Activated CD4-positive, alpha-beta memory T cell treated with anti-CD3 and anti-CD28 coated beads, Interleukin-2, amount 10 ng/mL, durations not matched to agents 7 days and 5 days (primary cell): ENCODE measurements at places on chromosomes 6 and 20.

GRCh38 chr6:39225543-39225942, 3.7 kb downstream of the KCNK5 start:
- no peak for DNase-seq

DNA sequence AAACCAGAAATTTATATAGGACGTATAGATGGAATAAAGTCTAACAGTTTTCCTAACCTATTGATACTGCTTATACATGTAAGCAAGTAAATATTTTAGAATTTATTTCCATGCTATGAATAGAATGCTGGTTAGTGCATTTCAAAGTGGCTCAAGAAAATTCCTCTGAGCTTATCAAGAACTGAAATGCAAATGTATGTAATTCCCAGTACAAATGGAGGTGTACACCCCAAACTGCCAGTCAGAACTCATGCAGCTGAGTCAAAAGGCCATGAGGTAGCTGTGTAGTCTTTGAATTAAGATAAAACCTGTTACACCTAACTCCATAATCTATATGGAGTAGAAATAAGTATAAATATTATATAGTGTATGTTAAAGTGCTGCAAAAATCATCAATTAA, 232.2 kb upstream of the KCNQ5 start:
- DNase-seq: no peak

GRCh38 chr6:107740496-107741190, 83.5 kb downstream of the SCML4 start:
- peak; percentile 45 for DNase-seq

GRCh38 chr20:20204256-20204655, 151.9 kb downstream of the CFAP61 start:
- DNase-seq: no peak

DNA sequence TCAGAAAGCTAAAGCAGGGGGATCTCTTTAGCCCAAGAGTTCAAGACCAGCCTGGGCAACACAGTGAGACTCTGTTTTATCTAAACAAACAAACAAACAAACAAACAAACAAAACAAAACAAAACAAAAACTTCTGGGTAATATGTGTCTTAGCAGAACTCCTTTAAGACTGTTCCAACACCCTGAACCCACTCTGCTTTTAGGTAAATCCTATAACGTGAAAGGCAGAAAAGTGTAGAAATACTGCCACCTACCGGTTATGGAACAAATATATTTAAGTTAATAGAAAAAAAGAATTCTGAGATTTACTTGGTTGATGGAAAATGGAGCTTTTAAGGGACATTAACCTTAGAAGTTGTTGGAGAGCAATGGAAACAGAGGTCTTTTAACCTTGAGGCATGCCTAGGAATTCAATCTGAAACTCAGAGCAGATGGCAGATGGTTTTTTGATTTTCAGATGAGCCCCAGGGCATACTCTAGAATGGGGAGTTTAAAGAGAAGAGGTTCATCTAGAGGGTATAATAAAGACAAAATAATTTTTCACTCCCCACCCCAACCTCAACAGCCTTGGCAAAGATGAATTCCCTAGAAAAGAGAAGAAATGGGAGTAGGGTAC, 38.5 kb downstream of the SOD2 start:
- DNase-seq: no peak

- DNase-seq: peak; percentile 49
Observed at GRCh38 chr6:11236076-11236750, 3.7 kb upstream of the NEDD9 start.
